Activated naive CD8-positive, alpha-beta T cell treated with anti-CD3 and anti-CD28 coated beads, Interleukin-2, amount 50 U/mL, for 16 hours (primary cell): ENCODE measurements at places on chromosomes 2 and 18.

GRCh38 chr2:128754246-128754724 lies 435.6 kb upstream of the HS6ST1 start:
- no peak for DNase-seq

GRCh38 chr2:233435436-233436190 lies 81.3 kb downstream of the DGKD start:
- DNase-seq: no peak

DNA sequence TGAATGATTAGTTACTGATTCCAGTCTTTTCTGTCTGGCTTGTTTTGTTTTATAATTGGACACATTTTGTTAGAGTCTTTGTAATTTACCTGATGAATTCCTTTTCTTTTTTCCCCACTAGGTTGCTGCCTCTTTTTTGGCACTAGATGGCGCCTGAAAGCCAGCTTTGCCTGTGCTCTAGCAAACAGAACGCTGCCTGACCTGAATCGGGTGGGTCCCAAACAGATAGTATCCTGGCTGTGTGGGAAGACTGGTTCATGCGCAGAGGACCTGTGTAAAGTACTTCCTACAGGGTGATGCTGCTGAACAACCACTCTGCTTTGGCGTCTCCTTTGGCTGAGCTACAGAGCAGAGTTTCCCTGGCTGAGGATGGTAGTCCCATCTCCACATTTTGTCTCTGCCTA lies 288.2 kb downstream of the IKZF2 start:
- DNase-seq: no peak

GRCh38 chr2:217880891-217881290 lies 121.9 kb downstream of the TNS1 start:
- no peak for DNase-seq

- no peak for DNase-seq
Measured at GRCh38 chr2:150700666-150701580, 213.5 kb upstream of the RND3 start.

DNA sequence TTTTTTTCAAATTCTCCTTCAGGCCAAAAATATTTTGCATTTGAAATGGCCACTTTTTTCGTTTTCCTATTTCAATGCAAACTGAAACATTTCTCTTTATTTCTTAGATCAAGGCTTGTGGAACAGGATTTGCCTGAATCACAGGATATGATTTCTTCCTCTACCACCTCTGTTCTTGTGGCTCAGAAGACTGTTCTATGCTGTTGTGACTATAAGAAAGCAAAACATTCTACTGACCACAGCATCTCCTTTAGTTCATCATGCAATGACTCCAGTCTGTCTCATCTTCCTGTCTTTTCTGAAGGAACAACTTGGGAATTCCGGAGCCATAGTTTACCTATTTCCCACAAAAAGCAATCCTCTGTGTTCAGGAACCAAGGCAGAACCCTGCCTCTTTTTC lies 16.2 kb upstream of the ZNF512 start:
- no peak for DNase-seq

- no peak for DNase-seq
Measured at GRCh38 chr2:223185638-223186037, 133.6 kb downstream of the KCNE4 start.

- DNase-seq: no peak
Measured at GRCh38 chr2:237696461-237696860, 69.1 kb downstream of the LRRFIP1 start.

DNA sequence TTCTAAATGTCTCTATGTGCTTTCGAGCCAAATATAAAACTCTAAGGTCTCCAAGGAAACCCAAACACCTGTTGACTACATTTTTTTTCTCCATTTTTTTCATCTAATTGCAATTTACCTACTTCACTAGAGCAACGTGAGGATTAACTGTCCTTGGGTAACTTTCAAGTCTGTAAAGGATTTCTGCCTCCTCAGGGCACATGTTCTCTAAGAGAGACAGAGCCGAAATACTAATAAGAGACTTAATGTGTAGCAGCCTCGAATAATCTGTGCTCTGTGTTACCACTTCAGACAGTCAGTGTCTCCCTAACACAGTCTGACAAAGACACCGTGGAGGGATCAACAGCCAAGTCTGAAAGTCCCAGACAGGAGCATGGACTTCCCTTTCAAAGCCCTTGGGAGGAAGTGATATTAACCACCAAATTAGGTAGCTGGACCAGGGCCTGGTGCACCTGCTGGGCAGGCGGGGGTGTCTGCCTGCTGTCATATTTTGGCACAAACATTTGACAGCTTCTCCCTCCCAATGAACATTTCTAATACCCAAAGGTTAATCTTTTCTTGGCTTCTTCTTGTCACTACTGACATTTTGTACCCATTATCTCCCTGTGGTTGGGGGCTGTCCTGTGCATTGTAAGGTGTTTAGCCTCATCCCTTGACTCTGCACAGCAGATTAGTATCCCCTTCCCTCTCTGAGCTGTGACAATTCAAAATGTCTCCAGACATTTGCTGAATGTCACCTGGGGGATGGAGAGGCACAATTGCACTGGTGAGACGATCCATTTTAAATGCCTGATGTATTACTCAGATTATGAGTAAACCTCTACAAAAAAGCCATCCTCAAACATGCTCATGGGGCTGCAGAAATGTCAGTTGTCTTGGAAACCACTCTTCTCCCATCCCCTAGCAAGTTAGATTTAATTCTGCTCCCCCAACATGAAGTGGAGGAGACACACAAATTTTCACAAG lies 45.7 kb upstream of the LYPD1 start:
- no peak for DNase-seq
